Inflammatory macrophage treated with lipopolysaccharide for 4 hours (primary cell): ENCODE measurements at places on chromosomes 7 and 10.

GRCh38 chr7:141866974-141867373 is 25.7 kb upstream of the PRSS37 start:
- DNase-seq: peak; percentile 6

DNA sequence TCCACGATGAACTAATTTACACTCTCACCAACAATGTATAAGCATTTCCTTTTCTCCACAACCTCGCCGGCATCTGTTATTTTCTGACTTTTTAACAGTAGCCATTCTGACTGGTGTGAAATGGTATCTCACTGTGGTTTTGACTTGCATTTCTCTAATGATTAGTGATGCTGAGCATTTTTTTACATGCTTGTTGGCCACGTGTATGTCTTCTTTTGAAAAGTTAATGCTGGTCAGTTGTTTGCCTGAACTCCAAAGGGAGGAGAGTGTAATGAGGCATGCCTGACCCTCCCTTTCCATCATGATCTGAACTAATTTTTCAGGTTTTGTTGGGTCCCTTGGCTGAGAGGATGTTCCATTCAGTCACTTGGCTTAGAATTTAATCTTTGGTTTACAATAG is 50.7 kb upstream of the SVIL start:
- DNase-seq: no peak

- DNase-seq: no peak
Measured at GRCh38 chr10:55215699-55216098, 414.7 kb upstream of the PCDH15 start.

DNA sequence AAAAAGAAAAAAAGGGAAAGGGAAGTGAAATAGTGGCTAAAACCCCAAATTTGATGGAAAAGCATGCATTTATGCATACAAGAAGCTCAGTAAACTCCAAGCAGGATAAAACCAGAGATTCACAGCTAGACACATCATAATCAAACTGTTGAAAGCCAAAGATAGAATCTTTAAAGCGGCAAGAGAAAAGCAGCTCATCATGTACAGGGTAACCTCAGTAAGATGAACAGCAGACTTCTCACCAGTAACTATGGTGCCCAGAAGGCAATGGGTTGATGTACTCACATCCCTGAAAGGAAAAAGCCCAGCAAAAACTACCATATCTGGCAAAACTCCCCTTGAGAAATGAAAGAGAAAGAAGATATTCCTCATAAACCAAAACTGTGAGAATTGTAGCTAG is 60.4 kb downstream of the TPST1 start:
- DNase-seq: peak; percentile 18

DNA sequence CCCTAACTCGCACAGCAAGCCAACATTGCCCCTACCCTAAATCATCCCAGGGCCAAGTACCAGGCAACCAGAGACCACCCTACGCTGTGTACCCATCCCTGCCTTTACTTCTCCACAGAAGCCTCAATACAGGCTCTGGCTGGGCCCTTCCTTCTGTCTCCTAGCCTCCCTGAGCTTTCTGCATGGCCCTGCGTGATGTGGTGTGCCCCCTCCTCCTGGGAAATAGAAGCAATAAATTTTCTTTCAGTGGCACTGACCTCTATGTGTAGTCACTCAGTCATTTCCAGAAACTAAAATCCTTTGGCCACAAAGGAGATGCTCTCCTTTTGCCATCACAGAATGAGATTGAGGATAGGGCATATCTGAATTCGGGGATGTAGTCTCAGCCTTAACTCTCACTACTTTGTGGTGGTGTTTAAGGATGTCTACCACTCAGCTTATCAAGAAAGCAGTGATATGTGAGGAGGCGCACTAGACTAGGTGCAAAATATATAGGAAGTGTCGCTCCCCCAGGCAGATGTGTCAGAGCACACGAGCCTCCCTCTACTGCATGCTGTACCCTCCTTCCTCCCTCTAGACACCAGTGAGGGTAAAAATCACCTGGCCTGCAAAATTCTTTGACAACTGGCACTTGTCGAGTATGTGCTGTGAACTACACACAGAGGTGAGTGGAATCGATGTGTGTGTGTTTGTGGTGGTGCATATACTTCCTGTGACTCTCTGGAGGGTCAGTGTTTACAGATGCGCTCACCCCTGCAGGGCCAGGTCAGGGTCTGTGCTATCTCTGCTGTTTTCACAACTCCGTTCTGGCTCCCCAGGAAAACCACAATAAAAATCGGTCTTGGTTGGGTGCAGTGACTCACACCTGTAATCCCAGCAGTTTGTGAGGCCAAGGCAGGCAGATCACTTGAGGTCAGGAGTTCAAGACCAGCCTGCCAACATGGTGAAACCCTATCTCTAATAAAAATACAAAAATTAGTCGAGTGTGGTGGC is 825.9 kb upstream of the IGFBP3 start:
- no peak for DNase-seq

- peak; percentile 96 for DNase-seq
Measured at GRCh38 chr7:138125598-138126111, 49.4 kb downstream of the AKR1D1 start.

GRCh38 chr10:105356626-105357025 is 715.5 kb downstream of the SORCS3 start:
- DNase-seq: no peak

GRCh38 chr7:158286210-158286609 is 301.4 kb downstream of the PTPRN2 start:
- no peak for DNase-seq

GRCh38 chr10:20330246-20330645 is 514.0 kb downstream of the PLXDC2 start:
- no peak for DNase-seq

GRCh38 chr7:11266101-11266500 is 292.4 kb downstream of the PHF14 start:
- DNase-seq: no peak

- DNase-seq: no peak
Measured at GRCh38 chr7:150978126-150978789, at the start of gene KCNH2. TSS of gene KCNH2 (minus strand) at chr7:150978321. CDS start at chr7:150977913, 408 bp downstream.

GRCh38 chr7:77281780-77282478 is 82.3 kb upstream of the FGL2 start:
- DNase-seq: no peak

DNA sequence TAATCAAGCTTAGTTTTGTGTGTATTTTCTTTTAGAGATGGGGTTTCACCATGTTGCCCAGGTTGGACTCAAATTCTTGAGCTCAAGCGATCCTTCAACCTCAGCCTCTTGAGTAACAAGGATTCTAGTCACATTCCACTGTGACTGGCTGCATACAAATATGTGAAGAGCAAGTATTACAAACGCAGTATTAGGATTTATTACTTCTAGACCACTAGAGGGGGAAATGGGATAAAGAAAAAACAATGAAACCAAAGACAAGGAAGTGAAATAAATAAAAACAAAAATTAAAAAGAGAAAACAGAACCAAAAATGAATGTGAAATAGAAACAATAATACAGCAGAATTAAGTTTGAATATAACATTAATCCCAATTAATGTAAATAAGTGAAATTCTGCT is 308.7 kb downstream of the ANKRD30A start:
- no peak for DNase-seq

DNA sequence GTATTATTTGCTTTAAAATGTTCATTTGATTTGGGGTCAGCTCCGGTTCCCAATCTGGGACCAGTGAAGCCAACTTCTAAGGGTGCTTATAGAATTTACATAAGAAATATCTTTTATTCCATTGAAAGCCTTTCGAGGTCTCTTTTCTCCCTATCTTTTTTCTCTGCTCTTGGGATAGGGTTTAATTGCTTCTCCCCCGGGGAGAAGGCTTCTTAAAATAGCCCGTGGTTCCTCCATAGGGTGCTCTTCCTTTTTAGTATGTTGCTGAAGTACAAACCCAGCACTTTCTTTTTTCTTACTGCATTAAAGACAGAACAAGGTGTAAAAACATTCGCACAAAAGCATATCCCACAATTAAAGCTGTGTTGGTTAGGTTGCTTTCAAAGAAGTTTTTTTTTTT is 107.5 kb downstream of the POU6F2 start:
- DNase-seq: no peak

GRCh38 chr10:21173802-21174714 is 276.9 kb upstream of the NEBL start:
- no peak for DNase-seq

DNA sequence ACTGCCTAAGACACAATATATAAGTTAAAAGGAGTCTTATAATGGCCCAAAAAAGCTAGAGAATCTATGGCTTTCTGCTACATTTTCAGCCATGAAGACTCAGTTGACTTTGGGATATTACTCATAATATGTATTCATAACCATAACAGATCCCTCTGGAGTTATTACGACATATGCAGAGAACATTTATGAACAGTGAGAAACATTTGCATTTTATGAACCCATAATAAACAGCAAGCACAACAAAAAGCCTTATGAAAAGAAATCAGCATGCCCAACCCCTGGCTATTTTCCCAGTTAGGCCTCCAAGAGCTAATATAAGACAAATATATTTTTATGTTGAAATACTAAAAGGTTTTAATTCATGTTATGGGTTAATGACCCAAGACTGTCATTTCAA is 52.4 kb downstream of the ARMH3 start:
- DNase-seq: peak; percentile 75

GRCh38 chr7:37769726-37770125 is 78.7 kb upstream of the NME8 start:
- no peak for DNase-seq

DNA sequence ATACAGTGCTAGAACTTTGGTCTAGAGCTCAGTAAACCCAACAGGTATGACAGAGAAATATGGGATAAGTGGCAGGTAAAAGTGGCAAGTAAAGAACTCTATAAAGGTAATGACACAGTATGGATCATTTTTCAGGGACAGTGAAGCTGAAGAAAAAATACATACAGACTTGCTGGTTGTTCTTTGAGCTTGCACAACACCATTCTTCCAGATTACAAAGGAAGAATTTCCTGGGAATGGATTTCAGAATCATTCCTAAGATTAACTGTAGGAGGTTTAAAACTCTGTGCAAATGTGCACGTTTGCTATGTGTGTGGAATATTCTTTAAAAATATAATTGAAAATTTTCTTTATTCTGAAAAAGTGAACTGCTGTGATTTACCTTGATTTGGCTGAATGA is 36.0 kb downstream of the PHF14 start:
- DNase-seq: no peak

DNA sequence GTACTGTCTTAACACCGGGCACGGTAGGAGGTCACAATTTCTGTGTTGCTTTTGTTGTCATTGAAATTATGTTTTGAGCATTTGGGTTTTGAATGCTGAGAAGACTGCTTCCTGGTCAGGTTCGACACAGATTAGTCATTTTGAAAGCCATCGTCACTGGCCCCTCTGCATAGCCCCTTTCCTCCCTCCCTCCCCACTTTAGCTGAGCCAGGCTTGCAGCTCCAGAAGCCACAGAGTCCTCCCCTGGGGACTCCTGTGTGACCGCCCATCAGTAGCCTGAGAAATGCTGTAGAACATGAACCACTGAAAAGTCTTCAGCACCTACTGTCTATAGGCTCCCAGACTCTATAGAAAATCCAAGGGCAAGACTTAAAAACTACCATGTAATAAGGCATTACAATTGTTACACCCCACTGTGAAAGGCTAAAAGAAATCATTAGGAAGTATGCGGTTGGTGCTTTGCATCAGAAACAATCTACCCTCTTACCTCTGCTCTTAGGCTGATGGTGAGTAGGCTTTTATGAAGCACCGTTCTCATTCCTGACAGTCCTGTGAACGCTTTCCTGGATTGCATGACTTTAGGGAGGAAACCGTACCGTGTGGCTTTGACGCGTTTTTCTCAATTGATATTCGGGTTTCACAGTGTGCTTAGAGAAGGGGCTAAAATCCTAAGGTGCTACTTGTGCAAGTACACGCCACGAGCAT is 24.8 kb downstream of the JCAD start:
- no peak for DNase-seq

- DNase-seq: no peak
Measured at GRCh38 chr10:122084286-122085041, 95.5 kb downstream of the TACC2 start.

DNA sequence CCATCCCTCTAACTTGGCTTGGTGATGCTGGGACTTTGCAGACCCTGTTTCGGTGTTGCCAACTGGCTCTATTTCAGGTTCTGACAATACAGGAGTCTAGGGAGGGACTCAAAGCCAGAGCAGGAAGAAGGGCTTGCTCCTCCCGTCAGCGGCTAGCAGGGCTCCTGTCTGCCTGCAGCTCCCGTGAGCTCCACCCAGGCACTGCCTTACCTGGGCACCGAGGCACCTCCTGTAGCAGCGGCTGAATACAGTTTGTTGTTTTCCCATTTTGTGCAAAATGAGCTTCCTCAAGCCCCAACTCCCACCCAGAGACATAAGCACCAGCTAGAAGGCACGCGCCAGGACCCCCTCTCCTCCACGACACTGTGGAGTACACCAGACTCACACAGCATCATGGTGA is 69.3 kb upstream of the RHEB start:
- no peak for DNase-seq

- no peak for DNase-seq
Measured at GRCh38 chr7:69898189-69898588, 299.9 kb downstream of the AUTS2 start.

- no peak for DNase-seq
Measured at GRCh38 chr7:155984609-155985405, 172.5 kb upstream of the SHH start.

DNA sequence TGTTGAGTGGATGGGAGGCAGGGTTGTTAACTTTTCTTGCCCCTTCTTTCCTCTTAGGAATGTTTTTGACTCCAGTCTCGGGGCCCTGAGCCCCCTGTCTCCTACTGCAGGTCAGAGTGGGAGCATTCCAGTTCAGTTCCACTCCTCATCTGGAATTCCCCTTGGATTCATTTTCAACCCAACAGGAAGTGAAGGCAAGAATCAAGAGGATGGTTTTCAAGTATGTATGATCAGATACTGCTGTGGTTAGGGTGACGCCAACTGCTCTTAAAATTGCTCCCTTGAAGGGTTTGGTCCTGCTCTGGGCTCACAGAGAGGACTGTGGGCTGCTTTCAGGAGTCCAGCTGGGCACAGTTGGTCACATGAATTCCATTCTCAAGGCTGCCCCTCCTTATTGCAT is 22.0 kb downstream of the VWA2 start:
- no peak for DNase-seq

DNA sequence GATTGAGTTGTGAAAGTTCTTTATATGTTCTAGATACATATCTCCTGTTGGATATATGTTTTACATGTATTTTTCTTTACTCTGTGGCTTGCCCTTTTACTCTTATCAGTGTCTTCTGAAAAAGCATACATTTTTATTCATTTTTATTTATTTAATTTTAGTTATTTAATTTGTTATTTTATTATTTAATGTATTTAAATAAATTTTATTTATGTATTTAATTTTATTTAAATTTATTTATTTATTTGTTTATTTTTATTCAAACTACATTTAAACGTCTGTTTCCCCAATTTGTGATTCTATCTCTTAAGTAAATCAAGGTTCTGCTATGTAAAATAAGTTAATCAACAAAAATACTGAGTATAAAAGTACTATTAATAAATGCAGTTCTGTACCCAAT is 279.1 kb upstream of the AKR1E2 start:
- no peak for DNase-seq

DNA sequence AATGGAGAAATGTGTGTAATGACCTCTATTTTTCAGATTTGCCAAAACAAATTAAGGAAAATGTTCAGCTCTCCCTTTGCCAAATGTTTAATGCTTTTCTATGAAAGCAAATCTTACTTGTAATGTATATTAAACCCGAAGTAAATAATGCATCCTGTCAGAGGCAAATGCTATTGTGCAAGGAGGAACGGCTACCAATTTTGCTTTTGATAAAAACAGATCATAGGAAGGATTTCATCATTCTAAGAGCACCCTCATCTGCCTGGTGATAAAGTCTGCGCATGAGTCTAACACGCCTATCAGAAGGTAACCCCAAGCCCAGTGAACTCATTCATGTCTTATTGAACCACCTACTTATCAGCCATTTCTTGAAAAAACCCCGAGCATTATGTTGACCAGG is 412.4 kb upstream of the MKI67 start:
- no peak for DNase-seq

- DNase-seq: no peak
Measured at GRCh38 chr10:501596-501995, 187.9 kb downstream of the DIP2C start.
